CD8-positive, alpha-beta memory T cell (primary cell): ENCODE measurements at places on chromosomes 13 and 19. TPM values are rescaled to one million over a fixed set of nuclear protein-coding genes. Genes with fewer than 3 reads are reported as not detected.

- peak overlapping the region; percentile 56 for H3K4me3 ChIP-seq
- H3K4me1 ChIP-seq = peaks cover 22% of the 10 kb centered on the region
- H3K27me3 ChIP-seq = no peaks in the 10 kb centered on the region
- H3K36me3 ChIP-seq = no peaks in the 10 kb centered on the region
Observed at GRCh38 chr19:38733493-38734175, 10.6 kb downstream of the CAPN12 start.

The CAPN12 gene
- 5.2 TPM for total RNA-seq

The GGN gene
- total RNA-seq = 0.15 TPM

The LILRB2 gene
- total RNA-seq = 0.42 TPM
